Activated CD4-positive, alpha-beta T cell treated with anti-CD3 and anti-CD28 coated beads for 48 hours (primary cell): ENCODE measurements at places on chromosomes 5 and 9.

DNA sequence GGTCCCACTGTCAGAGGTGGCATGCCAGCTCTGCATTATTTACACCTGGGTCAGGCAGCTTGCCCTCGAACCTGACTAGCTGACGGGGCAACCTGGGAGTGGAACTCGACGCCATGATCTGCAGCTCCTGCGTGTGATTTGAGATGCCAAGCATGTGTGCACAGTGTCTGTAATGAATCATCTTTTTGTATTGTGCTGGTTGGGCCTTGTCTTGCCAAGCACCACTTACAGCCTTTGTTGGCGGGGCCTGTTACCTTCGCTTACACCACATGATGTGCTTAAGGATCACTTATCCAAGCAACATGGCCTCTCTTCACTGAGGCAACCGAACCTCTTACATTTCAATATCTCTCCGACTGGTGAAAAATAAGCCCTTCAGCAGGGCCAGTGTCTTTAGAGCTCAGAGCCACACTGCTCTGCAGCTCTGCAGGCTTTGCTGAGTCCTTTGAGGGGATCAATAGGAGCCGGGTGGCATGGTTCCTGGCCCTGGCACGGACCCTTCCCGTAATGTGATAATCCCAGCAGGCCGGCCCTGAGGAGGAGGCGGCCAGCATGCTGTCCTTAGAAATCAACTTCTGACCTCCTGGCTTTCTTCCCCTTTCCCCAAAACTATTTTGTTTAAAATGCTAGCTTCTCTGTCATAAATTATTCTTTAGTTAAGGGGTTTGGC lies 297.7 kb upstream of the CD180 start:
- DNase-seq = no peak

DNA sequence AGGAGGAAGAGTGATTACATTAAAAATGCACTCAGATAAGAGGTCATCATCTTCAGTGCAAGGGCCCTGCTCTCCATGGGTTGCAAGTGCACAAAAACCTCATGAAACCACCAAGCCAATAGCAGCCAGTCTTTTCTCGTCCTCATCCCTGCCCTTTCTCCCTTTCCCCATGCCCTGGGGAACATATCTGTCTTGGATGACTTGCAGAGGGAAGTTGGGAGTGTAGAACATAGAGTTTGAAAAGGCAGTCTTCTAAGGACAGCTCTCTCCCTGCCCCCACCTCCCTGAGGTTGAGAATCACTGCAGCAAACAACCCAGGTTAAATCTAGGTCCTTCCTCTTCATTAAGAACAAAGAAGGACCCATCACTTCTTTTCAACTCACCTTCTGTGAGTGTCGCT lies 22.0 kb downstream of the DDX31 start:
- DNase-seq = no peak

DNA sequence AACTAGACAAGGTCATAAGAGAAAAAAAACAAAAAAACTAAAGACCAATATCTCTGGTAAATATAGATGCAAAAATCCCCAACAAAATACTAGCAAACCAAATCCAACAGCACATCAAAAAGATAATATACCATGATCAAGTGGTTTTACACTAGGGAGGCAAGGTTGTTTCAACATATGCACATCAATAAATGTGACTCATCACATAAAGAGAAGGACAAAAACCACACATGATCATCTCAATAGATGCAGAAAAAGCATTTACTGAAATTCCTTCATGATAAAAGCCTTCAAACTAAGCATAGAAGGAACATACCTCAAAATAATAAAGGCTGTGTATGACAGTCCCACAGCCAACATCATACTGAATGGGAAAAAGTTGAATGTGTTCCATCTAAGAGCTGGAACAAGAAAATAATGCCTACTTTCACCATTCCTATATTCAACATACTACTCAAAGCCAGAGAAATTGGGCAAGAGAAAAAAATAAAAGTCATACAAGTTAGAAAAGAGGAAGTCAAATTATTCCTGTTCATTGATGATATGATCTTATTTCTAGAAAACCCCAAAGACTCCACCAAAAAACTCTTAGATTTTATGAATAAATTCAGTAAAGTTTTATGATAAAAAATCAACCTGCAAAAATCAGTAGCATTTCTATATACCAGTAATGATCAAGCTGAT lies 72.2 kb upstream of the FAM169A start:
- no peak for DNase-seq

- no peak for DNase-seq
Measured at GRCh38 chr5:113357696-113358476, 76.9 kb downstream of the TSSK1B start.

GRCh38 chr9:29213417-29214153 lies 1640.3 kb upstream of the C9orf72 start:
- DNase-seq = no peak

- no peak for DNase-seq
Measured at GRCh38 chr5:175809531-175810121, 61.8 kb upstream of the CPLX2 start.

- DNase-seq = no peak
Measured at GRCh38 chr9:80866576-80867227, 822.6 kb downstream of the TLE1 start.

DNA sequence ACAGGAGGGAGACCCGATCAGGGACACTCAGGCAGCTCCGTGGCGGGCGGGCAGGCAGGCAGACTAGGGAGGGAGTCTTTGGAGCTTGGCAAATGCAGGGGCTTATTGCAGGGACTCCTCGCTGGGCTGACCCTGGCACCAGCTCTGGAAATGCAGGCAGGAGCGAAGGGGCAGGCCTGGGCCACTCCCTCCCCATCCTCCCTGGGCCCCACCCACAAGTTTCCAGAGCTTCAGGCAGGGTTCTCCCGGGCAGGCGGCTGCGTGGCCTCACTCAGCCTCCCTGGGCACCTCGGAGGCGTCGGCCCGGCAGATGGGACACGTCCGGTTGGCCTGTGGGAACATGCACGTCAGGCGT lies 8.5 kb downstream of the RNF44 start:
- no peak for DNase-seq

GRCh38 chr5:27472871-27473270 lies 434.5 kb upstream of the CDH9 start:
- no peak for DNase-seq

- no peak for DNase-seq
Measured at GRCh38 chr9:134938346-134939079, 20.8 kb upstream of the FCN1 start.

DNA sequence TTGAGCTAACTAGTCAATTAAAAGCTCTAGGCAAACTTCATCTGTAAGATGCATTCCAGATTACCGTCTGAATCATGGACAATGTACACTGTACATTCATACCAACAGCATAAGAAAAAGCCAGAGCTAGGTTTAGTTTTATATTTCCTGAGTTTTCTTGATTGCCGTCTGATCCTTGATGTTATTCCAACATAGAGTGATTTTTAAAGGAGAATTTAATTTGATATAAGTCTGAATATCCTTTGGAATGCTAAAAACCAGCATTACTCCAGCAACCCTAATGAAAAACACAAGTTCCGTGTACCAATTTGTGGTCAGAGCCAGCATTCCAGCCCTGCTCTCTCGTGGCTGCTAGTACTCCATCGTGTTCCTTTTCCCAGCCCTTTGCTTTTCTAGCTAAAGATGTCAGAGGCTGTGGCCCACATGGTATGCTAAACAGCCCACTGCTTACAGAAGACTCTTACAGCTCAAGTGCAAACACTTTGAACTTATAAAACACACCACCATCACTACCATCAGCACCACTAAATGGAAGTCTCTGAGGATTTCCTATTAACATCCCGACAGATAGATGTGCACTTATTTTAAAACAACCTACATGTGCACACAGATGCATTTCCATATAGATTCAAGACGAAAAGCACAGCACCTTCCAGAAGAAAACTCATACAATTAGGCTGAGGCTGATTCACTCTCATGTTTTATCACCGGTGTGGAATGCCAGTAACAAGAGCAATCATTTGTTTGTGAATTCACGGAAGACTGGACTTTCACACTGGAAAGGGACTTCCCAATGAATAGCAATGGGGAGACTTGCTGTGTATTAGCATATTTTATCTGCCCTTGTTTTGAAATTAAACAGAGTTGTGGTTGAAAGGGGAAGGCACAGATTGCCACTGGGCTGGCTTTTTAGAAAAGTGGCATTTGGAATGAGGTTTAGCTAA lies 246.9 kb upstream of the GAS1 start:
- DNase-seq = no peak

GRCh38 chr9:86901511-86901910 lies 45.8 kb downstream of the GAS1 start:
- no peak for DNase-seq

GRCh38 chr9:116685166-116685565 lies 1.9 kb upstream of the TRIM32 start:
- DNase-seq = no peak

DNA sequence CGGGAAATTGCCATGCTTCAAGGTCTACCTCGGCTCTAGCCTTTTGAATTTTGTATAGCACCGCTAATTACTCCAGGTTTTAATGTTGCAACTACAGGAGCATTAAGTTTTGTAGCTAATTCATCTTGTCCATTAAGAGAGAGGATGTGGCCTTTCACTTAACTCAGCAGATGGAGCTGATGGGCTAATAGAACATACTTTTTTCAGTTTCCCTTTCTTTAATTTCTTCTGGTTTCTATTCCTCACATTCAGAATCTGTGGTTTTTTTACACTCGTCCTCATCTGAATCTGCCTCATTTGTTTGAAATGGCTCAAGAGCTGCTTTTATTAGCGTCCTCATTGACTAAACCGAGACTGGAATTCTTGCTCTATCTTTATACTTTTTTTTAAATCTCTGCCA lies 2085.7 kb upstream of the C9orf72 start:
- no peak for DNase-seq

DNA sequence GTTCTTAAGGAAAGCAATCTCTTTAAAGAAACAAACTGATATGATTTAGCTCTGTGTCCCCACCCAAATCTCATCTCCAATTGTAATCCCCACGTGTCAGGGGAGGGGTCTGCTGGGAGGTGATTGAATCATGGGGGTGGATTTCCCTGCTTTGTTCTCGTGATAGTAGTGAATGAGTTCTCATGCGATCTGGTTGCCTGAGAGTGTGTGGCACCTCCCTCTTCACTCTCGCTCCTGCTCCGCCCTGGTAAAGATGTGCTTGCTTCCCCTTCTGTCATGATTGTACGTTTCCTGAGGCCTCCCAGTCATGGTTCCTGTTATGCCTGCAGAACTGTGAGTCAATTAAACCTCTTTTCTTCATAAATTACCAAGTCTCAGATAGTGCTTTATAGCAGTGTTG lies 412.7 kb upstream of the SMC2 start:
- no peak for DNase-seq

DNA sequence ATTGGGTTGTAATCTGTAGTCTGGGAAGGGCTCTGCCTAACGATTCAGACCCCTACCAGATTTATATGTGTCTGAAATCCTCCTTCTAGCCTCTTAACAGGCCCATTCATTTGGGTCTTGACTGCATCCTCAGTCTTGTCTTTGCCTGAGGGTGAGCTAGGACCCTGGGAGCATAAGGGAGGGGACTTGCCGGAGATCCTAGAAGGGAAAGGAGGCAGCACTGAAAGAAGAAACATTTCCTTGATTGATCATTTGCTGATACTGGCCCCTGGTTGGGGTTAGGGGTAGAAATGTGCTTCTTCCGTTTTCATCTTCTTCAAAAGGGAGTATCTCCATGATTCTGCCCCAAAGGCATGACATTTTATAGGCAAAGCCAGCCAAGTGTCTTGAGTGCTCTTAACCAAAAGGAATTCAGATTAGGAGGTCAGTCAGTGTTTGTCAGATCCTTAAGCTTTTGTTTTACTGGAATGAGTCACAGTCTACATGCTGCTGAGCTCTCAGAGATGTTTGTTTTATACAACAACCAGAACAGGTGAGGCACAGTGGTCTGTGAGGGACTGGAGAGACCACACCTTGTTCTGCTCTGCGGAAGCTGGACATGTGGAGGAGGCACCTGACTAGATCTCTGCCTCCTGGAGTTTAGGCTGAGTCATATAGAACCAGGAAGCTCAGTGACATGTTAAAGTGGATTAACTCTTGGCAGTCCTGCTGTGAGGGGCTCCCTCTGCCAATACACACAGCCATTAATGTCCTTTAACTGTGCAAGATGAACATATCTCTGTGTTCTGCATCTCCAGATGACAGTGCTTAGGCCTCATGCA lies 37.7 kb downstream of the PCDHAC2 start:
- DNase-seq = no peak

DNA sequence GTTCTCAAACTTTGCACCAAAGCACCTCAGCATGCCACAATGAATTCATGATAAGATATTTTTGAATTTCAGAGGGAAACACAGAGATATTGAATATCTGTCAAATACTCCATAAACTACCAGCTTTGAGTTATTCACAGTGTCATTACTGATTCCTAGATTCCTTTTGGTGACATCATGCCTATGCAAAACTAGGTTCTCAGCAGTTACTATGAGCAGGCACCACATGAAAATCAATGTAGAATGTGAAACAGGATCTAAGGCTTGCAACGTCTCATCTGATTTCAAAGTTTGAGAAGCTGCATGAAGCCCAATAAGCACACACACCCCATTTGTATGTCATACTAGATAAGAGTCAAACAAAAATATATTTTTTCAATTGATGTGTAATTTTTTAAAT lies 426.5 kb downstream of the NR2F1-AS1 start:
- DNase-seq = no peak

DNA sequence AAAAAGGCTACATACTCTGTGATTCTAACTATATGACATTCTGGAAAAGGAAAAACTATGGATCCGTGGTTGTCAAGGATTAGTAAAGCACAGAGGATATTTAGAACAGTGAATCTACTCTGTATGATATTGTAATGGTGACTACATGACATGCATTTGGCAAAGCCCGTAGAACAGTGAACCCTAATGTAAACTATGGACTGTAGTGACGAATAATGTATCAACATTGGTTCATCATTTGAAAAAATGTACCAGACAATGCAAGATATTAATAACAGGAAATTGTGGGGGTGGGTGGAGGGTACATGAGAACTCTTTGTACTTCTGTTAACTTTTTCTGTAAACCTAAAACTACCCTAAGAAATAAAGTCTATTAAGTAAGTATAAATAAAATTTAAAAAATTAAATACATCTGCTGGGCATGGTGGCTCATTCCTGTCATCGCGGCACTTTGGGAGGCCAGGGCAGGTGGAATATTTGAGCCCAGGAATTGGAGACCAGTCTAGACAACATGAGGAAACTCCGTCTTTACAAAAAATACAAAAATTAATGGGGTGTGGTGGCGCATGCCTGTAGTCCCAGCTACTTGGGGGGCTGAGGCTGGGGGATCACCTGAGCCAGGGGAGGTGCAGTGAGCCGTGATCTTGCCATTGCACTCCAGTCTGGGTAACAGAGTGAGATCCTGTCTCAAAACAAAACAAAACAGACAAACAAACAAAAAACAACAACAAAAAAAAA lies 101.7 kb upstream of the TBC1D2 start:
- DNase-seq = no peak

DNA sequence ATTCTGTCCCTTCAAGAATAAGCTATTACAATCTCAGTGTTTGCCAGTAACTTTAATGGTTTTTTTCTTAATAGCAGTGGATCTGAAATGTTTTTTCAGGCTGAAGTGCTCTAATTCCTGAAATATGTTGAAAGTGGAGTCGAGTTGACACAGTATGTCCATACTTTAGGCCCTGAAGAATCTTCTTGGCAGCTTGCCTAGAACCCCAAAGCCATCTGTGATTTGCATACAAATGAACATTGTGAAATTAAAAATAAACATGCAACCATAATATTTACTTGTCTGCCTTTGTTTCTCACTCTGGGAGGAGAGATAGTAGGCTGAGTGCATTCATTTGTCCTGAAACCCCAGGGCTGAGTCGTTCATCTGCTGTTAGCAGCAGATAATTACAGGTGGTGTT lies 152.7 kb downstream of the ADCY2 start:
- DNase-seq = no peak

- DNase-seq = no peak
Measured at GRCh38 chr9:29290516-29290915, 1717.2 kb upstream of the C9orf72 start.
